Heart left ventricle (tissue), 16 donors: ENCODE measurements at places on chromosomes 7 and 10. TPM values are rescaled to one million over a fixed set of nuclear protein-coding genes. Genes with fewer than 3 reads are reported as not detected.

DNA sequence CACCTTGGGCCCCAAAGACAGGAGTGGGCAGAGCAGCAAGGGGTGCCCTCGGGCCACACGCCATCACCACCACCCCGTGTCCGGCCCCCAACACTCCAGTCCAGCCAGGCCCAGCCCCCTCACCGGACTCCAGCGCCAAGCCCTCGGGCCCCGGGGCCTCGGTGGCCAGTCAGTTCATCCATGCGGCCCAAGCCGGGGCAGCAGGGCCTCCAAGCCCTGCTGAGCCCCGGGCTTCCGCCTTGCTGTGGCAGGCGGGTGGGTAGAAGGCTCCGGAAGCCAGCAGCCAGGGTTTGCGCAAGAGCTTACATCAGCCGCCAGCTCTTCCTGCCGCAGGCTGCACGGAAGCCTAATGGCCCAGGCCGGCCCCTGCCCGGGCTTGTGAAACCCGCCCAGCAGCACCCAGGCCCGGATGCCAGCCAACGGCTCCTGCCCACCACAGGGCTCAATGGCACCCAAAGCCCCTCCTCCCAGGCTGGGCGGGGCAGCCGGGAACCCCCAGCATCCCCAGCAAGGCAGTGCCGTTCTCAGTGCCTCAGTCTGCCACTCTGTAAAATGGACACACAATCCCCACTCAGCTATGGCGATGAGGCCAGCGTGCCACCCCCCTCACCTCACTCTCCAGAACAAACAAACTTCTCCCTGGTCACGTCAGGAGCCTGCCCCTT, 26.5 kb downstream of the TNRC18 start:
- H3K27ac ChIP-seq = peak overlapping the region; percentile 21
- H3K27me3 ChIP-seq = no peaks in the 10 kb centered on the region
- H3K4me1 ChIP-seq = peaks cover 16% of the 10 kb centered on the region
- no peak overlapping the region for H3K4me3 ChIP-seq
- peaks cover 21% of the 10 kb centered on the region for H3K36me3 ChIP-seq

DNA sequence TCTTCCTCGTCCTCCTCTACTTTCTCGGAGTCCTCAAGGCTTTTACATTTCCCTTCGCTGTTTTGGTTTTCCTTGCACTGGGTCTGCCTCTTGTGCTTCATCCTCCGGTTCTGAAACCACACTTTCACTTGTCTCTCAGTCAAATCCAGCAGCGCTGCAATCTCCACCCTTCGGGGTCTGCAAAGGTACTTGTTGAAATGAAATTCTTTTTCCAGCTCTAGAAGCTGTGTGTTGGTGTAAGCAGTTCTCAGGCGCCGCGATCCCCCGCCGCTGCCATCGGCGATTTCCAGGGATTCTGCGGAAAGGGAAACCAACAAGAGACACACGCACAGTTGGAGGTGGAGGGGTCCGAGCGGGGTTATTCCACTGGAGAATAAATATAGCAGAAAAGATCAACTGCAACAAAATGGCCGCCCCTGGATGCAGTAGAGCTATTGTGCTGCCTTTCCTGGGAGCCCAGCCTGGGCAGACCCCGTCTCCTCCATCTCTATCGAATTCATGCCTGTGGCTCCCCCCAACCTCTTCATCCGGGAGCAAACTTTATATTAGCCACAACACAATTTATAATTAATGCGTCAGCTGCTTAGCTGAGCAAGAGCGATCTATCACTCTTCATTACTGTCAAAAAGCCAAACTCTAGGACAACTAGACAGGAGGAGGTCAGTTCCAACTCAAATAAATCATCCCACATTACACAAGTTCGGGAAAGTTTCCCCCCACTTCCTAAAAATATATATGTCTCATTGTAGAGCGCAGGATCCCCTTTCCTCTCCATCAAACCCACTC, 1.1 kb downstream of the HOXA2 start:
- no peak for DNase-seq
- no peaks in the 10 kb centered on the region for H3K36me3 ChIP-seq
- H3K4me1 ChIP-seq = peaks cover 35% of the 10 kb centered on the region
- H3K4me3 ChIP-seq = peak overlapping the region; percentile 43

DNA sequence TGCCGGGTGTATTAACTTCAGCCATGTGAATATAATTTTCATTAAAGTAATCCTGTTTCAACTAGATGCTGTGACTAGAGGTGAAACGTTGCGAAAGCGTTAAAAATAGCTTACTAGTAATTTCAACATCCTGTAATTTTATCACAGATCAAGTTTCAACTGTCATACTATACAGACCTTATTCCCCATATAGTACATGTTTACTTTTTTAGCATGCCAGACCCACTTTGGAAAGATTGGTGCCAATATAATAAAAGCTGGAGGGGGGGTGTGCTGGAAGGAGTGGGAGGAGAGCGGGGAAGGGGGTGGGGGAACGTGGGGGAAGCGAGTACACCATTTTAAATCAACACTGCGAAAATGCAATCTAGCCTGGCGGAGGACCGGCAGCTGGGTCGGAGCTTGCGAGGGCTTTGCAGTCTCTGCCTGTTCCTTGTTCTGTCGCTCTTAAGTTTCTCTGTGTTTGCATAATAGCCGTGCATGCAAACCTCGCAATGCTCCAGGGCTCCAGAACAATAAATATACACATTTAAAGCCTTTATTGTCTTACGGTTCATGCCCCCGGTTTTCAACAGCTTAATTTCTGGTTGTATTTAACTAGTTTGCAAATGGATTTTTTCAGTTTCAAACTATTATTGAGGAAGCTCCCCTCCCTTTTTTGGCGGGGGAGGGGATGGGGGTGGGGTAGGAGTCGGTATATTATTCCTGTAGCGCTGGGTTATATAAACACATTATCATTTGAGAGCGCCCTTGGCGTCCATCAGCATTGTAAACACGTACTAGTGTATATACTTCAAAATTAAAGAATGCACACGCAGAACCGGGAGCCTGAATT, 1.3 kb upstream of the ARID5B start:
- H3K27me3 ChIP-seq = no peaks in the 10 kb centered on the region
- peaks cover 45% of the 10 kb centered on the region for H3K4me1 ChIP-seq
- peak; percentile 40 for DNase-seq
- H3K4me3 ChIP-seq = peak overlapping the region; percentile 61
- no peaks in the 10 kb centered on the region for H3K36me3 ChIP-seq
- peak overlapping the region; percentile 97 for H3K27ac ChIP-seq

- no peak overlapping the region for H3K4me3 ChIP-seq
- H3K36me3 ChIP-seq = no peaks in the 10 kb centered on the region
- H3K27ac ChIP-seq = no peak overlapping the region
- peaks cover 43% of the 10 kb centered on the region for H3K4me1 ChIP-seq
These were observed 3.1 kb upstream of the KIAA1217 start for GRCh38 chr10:24205821-24206220.

GRCh38 chr7:147412782-147413556, 1177.6 kb upstream of the C7orf33 start:
- no peaks in the 10 kb centered on the region for H3K36me3 ChIP-seq
- no peak overlapping the region for H3K4me3 ChIP-seq
- no peak overlapping the region for H3K27ac ChIP-seq
- H3K4me1 ChIP-seq = no peaks in the 10 kb centered on the region
- H3K27me3 ChIP-seq = no peaks in the 10 kb centered on the region

- no peak overlapping the region for H3K4me3 ChIP-seq
- peaks cover 19% of the 10 kb centered on the region for H3K27me3 ChIP-seq
- H3K27ac ChIP-seq = no peak overlapping the region
These were observed 175.1 kb downstream of the SEPTIN7 start for GRCh38 chr7:35975851-35976454.

GRCh38 chr7:69728304-69728703, 130.0 kb downstream of the AUTS2 start:
- H3K4me1 ChIP-seq = no peaks in the 10 kb centered on the region
- no peak for DNase-seq
- no peaks in the 10 kb centered on the region for H3K36me3 ChIP-seq
- H3K4me3 ChIP-seq = no peak overlapping the region

GRCh38 chr10:62426600-62426999, 52.4 kb downstream of the ZNF365 start:
- no peak for DNase-seq
- H3K27ac ChIP-seq = no peak overlapping the region
- no peaks in the 10 kb centered on the region for H3K4me1 ChIP-seq
- no peak overlapping the region for H3K4me3 ChIP-seq
- H3K27me3 ChIP-seq = no peaks in the 10 kb centered on the region

DNA sequence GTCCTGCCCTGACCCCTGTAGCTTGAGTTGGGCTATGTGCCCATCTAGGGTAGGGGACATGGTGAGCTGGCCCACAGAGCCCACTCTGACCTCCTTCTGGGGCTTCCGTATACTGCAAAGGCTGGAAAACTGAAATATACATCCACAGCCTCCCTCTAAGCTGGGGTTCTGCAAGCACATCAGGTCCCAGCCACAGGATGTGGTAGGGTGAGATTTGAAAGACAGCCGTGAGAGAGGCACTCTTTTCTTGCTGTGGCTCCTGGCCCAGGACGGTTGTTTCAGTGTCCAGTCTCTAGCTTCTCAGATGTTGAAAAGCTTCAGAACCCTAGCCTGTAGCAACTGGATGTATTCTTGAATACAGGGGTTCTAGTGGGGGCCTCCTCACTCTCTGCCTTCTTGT, 60.1 kb upstream of the ADRB1 start:
- H3K27ac ChIP-seq = no peak overlapping the region
- DNase-seq = no peak
- no peak overlapping the region for H3K4me3 ChIP-seq
- no peaks in the 10 kb centered on the region for H3K36me3 ChIP-seq
- no peaks in the 10 kb centered on the region for H3K27me3 ChIP-seq

DNA sequence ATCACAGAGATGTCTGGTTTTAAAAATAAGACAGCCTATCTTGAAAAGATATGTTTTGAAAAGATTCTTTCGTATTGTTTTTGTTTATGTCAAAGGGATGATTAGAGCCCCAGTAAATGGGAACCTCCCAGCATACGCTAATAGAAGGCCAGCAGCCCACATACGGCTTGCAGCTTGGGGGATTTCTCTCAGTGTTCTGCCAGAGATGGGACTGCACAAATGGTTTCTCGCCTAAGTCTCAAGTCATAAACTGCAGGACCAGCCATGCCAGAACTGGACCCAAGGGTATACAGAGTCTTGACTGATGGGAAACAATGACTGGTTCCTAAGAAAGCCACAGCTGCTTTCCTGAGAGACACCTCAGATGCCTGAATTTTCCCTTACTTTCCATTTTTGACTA, 306.9 kb upstream of the DGKB start:
- H3K4me1 ChIP-seq = no peaks in the 10 kb centered on the region
- H3K4me3 ChIP-seq = no peak overlapping the region
- H3K36me3 ChIP-seq = no peaks in the 10 kb centered on the region
- DNase-seq = no peak

- peaks cover 57% of the 10 kb centered on the region for H3K4me1 ChIP-seq
- H3K27me3 ChIP-seq = no peaks in the 10 kb centered on the region
- H3K27ac ChIP-seq = no peak overlapping the region
- no peak for DNase-seq
- H3K36me3 ChIP-seq = no peaks in the 10 kb centered on the region
- H3K4me3 ChIP-seq = no peak overlapping the region
These were observed 28.6 kb downstream of the JAZF1 start for GRCh38 chr7:28151965-28152364.

DNA sequence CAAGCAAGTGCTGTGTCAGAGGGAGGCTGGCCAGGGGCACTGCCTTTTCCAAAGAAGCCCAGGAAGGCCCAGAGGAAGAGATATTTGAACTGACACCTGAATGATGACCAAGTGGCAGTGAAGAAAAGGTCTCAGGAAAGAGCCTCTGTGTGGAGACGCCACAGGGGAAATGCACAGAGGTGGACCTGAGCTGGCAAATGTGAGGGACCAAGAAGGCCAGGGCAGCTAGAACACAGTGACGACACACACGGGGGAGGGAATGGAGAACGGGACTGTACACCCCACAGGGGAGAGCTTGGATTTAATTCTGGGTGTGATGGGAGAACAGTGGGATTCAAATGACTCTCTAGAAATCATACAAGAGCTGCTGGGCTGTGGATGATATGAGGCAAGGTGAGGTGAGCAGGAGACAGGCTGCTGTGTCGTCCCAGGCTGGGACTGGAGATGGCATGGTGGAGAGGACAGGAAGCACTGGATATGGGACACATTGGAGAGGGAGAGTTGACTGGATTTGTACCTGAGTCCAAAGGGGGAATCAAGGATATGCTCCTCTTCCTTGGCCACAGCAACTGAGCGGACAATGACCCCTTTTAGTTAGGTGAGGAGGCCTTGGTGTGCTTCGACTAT, 84.2 kb upstream of the DDC start:
- DNase-seq = no peak
- H3K27ac ChIP-seq = no peak overlapping the region
- no peaks in the 10 kb centered on the region for H3K36me3 ChIP-seq
- peaks cover 25% of the 10 kb centered on the region for H3K4me1 ChIP-seq
- H3K27me3 ChIP-seq = no peaks in the 10 kb centered on the region

DNA sequence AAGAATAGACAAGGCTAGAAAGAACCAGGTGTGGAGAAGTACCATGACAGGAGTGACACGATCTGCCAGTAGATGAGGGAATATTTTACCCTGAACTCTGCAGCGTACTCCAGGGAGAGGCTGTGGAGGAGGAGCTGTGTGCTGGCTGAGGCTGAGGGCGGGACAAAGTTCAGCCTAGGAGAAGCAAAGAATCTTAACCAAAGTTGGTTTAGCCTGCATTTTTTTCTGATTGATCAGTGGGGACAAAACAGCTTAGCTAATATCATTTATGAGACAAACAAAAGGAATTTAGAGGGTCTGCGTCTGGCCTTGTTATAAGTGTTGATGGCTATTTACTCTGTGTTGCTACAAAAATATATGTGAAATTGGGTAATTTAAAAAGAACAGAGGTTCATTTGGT, 5.2 kb upstream of the NPSR1 start:
- DNase-seq = no peak
- no peak overlapping the region for H3K27ac ChIP-seq
- no peaks in the 10 kb centered on the region for H3K36me3 ChIP-seq
- no peaks in the 10 kb centered on the region for H3K4me1 ChIP-seq
- no peak overlapping the region for H3K4me3 ChIP-seq
- H3K27me3 ChIP-seq = no peaks in the 10 kb centered on the region

- H3K4me1 ChIP-seq = no peaks in the 10 kb centered on the region
- DNase-seq = no peak
- H3K27ac ChIP-seq = no peak overlapping the region
These were observed 260.7 kb downstream of the BMPER start for GRCh38 chr7:34165927-34166550.

DNA sequence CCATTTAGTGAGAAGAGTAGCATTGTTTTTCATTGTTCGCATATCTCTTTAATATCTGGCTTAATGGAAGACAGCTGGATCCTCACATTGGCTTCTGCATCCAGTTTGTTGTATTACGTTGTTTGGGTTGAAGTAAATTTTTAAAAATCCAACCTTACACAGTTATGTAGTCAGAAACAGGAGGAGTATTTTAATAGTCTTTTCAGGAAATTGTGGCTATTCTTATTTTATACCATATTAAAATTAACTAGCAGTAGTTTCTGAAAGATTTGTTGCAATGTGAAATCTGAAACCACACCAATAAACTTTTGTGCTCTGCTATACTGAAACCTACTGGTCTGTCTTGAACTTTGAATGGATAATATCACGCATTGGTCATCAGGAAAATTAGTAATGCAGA, 27.9 kb downstream of the MYPN start:
- H3K27me3 ChIP-seq = no peaks in the 10 kb centered on the region
- no peak for DNase-seq
- H3K4me3 ChIP-seq = no peak overlapping the region
- H3K27ac ChIP-seq = peak overlapping the region; percentile 83
- H3K36me3 ChIP-seq = no peaks in the 10 kb centered on the region

GRCh38 chr10:124353091-124353815, 65.5 kb downstream of the OAT start:
- no peaks in the 10 kb centered on the region for H3K27me3 ChIP-seq
- H3K4me1 ChIP-seq = no peaks in the 10 kb centered on the region

Gene FRAT1
- 2.0 TPM for total RNA-seq

Gene OPN4
- total RNA-seq = not detected

Gene FAM131B
- 0.79 TPM for total RNA-seq

Gene CDNF
- 4.4 TPM for total RNA-seq

Gene HTR5A
- not detected for total RNA-seq

Gene C10orf95
- total RNA-seq = 0.18 TPM

Gene C7orf57
- not detected for total RNA-seq
